Spleen (tissue), 13 donors: ENCODE measurements at places on chromosomes 7 and 10. TPM values are rescaled to one million over a fixed set of nuclear protein-coding genes. Genes with fewer than 3 reads are reported as not detected.

Gene NUTM2E
- not detected for total RNA-seq

Gene ITIH5
- total RNA-seq: 0.59 TPM

Gene TET1
- 3.0 TPM for total RNA-seq

Gene TMEM176A
- total RNA-seq: 39.4 TPM

Gene SPDYE5
- total RNA-seq: 0.14 TPM

Gene MMP21
- 0.41 TPM for total RNA-seq

Gene PAPOLB
- total RNA-seq: 0.34 TPM

Gene CCL24
- 95.9 TPM for total RNA-seq

DNA sequence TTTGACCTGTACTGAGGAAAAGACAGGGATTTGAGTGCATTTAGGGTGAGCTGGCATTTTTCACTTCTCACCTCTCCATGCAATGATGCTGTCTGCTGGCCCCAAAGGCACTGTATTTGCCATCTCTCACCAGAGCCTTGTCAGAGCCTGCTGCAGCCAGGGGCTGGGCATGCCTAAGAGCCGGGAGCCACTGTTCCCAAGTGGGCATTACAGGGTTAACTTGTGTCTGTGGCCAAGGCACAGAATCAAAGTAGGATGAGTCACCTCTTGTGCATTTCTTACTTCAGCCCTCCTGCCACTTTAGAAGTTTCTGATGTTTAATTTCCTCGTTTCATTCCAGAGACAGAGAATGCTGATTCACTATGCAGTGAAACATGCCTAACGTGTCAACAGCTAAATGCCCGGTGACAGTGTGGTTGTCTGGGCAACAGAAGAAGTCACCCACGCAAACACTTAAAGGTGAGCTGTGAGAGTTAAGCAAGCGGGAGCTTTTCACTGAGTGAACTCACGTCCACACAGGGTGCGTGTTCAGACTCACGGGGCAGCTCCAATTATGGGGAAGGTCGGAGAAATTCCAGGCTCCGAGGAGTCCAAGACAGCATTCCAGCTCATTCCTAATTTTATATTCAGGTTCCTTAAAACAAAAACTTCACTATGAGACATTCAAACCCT, 57.1 kb upstream of the IGFBP3 start:
- no peaks in the 10 kb centered on the region for H3K36me3 ChIP-seq
- no peaks in the 10 kb centered on the region for H3K27me3 ChIP-seq
- H3K27ac ChIP-seq: no peak overlapping the region
- no peaks in the 10 kb centered on the region for H3K4me1 ChIP-seq

GRCh38 chr10:33252794-33253203, 81.7 kb downstream of the NRP1 start:
- H3K27ac ChIP-seq: no peak overlapping the region
- no peak overlapping the region for H3K4me3 ChIP-seq
- no peaks in the 10 kb centered on the region for H3K27me3 ChIP-seq

- H3K4me1 ChIP-seq: peaks cover 28% of the 10 kb centered on the region
- no peak overlapping the region for H3K4me3 ChIP-seq
- no peaks in the 10 kb centered on the region for H3K27me3 ChIP-seq
- H3K27ac ChIP-seq: no peak overlapping the region
- H3K36me3 ChIP-seq: peaks cover 34% of the 10 kb centered on the region
- no peak for DNase-seq
Observed at GRCh38 chr7:152344253-152344652, 91.5 kb downstream of the KMT2C start.

- H3K4me1 ChIP-seq: peaks cover 43% of the 10 kb centered on the region
- peaks cover 10% of the 10 kb centered on the region for H3K36me3 ChIP-seq
- H3K27ac ChIP-seq: no peak overlapping the region
- H3K4me3 ChIP-seq: peak overlapping the region; percentile 55
- peaks cover 65% of the 10 kb centered on the region for H3K27me3 ChIP-seq
Observed at GRCh38 chr7:101163279-101164070, 1.9 kb downstream of the VGF start.

GRCh38 chr10:49099046-49099445, 16.3 kb downstream of the VSTM4 start:
- no peaks in the 10 kb centered on the region for H3K4me1 ChIP-seq
- no peaks in the 10 kb centered on the region for H3K36me3 ChIP-seq
- no peaks in the 10 kb centered on the region for H3K27me3 ChIP-seq

DNA sequence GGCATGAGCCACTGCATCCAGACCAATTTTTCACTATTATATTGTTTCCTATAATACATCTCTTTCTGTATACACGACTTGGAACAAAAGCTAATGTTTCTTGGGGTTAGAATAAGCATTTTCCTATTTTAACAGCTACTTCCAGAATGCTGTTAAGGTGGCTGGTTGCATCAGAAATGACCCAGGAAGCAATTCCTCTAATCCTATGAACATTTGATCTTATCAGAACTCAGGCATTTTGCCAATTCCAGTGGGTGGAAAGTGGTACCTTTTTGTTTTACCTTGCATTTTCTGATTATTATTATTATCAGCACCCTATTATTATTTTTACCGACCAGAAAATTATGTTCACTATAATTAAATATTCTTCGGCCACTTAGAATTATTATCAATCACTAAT, 73.3 kb downstream of the NDUFB2 start:
- H3K36me3 ChIP-seq: peaks cover 88% of the 10 kb centered on the region
- DNase-seq: no peak
- no peaks in the 10 kb centered on the region for H3K27me3 ChIP-seq
- H3K4me3 ChIP-seq: no peak overlapping the region
- H3K27ac ChIP-seq: no peak overlapping the region

GRCh38 chr7:94004024-94004951, at the start of gene BET1:
BET1 (minus strand) TSS chr7:94004355; CDS start chr7:94004216, 139 bp downstream.
- H3K4me3 ChIP-seq: peak within 1 kb of the TSS; percentile 71
- peaks cover 8% of the 10 kb centered on the region for H3K4me1 ChIP-seq

DNA sequence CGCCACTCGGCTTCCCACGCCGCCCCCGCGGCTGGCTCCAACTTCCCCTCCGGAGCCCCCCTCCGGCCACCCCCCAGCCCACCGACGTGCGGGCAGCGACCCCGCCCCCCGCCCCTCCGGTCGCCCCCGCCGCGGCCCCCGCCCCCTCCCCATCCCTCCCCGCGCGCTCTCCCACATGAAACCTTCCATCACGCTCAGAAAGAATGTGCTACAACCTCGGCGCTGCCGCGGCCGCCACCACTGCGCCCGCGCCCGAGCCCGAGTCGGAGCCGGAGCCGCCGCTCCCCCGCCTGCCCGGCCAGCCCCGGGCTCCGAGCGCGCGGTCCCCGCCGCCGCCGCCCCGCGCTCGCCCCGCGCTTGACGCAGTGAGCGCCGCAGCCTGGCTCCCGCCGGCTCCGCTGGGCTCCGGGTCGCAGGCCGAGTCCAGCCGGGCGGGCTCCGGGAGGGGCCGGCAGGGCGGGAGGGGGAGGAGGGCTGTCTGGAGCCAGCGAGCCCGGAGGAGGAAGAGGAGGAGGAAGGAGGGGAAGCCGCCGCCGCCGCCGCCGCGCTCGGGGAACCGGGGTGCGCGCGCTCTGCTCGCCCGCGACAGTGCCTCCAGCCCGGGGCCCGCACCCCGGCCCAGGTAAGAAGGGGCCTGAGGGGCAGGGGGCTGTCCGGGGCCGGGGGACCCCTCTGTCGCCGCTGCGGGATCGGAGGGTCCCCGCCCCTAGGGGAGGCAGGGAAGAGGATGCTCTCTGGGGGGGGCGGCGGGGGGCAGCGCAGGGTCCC, 4.3 kb upstream of the ELFN1 start:
- H3K36me3 ChIP-seq: no peaks in the 10 kb centered on the region
- H3K4me1 ChIP-seq: peaks cover 72% of the 10 kb centered on the region
- H3K4me3 ChIP-seq: peak overlapping the region; percentile 64

- no peaks in the 10 kb centered on the region for H3K4me1 ChIP-seq
- no peaks in the 10 kb centered on the region for H3K27me3 ChIP-seq
- H3K36me3 ChIP-seq: no peaks in the 10 kb centered on the region
- H3K27ac ChIP-seq: no peak overlapping the region
- H3K4me3 ChIP-seq: no peak overlapping the region
Observed at GRCh38 chr7:121192834-121193233, 136.0 kb upstream of the WNT16 start.

DNA sequence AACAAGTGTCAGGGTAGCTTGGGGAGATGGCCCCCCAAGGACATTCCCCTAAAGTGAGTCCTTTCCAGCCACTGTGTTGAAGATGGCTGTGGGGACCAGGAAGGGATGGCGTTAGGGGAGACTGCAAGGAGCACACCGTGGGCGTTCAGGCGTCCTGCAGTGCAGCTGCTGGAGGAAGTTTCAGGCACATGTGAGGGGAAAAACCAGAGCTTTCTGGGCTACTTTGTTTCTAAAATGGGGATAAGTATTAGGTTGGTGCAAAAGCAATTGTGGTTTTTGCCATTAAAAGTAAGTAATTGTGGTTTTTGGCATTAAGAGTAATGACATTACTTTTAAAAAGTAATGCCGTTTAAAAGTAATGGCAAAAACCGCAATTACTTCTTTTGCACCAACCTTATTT, 14.3 kb downstream of the PRF1 start:
- no peak overlapping the region for H3K27ac ChIP-seq
- H3K4me3 ChIP-seq: no peak overlapping the region
- H3K36me3 ChIP-seq: no peaks in the 10 kb centered on the region
- H3K4me1 ChIP-seq: no peaks in the 10 kb centered on the region

DNA sequence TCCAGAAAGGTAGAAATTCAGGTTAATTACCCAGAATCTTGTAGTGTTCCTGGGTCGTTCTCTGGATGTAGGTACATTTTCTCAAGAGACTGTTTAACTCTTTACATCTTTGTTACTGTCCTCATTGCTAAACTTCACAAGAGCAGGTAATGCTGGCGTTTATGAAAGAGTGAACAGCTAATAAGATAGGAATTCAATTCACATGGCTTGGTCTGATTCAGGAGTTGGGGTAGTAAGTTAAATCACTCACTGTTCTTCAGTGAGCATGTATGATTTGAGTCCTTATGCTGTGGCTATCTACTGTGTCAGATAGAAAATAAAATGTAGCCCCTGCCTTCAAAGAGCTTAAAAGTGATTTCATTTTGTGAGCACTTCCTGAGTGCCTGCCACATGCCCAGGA, 480.0 kb downstream of the LRMDA start:
- H3K4me3 ChIP-seq: no peak overlapping the region
- no peaks in the 10 kb centered on the region for H3K4me1 ChIP-seq
- DNase-seq: no peak
- H3K36me3 ChIP-seq: no peaks in the 10 kb centered on the region
- no peak overlapping the region for H3K27ac ChIP-seq

GRCh38 chr10:111277661-111278060, 200.8 kb downstream of the ADRA2A start:
- H3K27ac ChIP-seq: no peak overlapping the region
- no peak overlapping the region for H3K4me3 ChIP-seq
- H3K27me3 ChIP-seq: no peaks in the 10 kb centered on the region
- no peak for DNase-seq
- no peaks in the 10 kb centered on the region for H3K36me3 ChIP-seq

DNA sequence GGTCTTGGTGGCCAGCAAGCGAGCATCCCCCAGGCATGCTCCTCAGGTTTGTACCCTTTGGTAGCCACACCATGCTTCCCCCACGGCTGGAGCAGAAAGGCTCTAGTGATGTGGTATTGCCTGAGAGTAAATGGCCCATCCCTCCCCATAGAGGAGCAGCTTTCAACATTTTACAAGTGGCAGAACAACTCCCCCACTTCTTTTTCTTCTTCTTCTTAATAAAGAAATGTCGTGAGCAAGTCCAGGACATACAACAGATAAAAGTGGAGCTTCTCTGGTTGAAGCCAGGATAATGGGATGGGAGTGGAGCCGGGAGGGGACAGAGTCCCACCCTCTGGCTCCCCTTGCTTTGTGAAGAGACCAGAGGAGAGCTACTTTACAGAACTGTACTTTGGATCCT, 131.5 kb downstream of the ANLN start:
- no peaks in the 10 kb centered on the region for H3K4me1 ChIP-seq
- H3K36me3 ChIP-seq: no peaks in the 10 kb centered on the region
- no peaks in the 10 kb centered on the region for H3K27me3 ChIP-seq
- H3K4me3 ChIP-seq: no peak overlapping the region
- DNase-seq: no peak
- no peak overlapping the region for H3K27ac ChIP-seq

DNA sequence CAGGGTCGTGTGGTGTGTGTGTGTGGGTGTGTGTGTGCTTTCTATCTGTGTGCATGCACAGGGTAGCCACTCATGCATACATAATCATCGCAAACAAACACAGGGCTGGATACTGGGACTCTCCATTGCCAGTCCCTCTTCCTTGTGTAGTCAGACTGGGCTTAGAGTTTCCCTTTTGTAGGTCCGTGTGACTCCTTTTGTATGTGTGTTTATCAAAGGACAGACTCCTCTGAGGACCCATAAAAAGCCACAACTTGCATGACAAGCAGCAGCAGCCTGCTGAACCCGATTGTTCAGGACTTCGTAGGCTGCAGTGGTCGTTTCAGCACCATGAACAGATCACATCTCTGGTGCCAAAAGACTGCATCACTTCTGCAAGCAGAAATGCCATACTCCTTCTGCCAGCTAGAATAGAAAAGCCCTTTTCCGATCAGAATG, 895 bp downstream of the VSTM2A start:
- H3K4me1 ChIP-seq: peaks cover 17% of the 10 kb centered on the region
- H3K36me3 ChIP-seq: no peaks in the 10 kb centered on the region
- no peak overlapping the region for H3K4me3 ChIP-seq
- DNase-seq: no peak
- no peak overlapping the region for H3K27ac ChIP-seq

DNA sequence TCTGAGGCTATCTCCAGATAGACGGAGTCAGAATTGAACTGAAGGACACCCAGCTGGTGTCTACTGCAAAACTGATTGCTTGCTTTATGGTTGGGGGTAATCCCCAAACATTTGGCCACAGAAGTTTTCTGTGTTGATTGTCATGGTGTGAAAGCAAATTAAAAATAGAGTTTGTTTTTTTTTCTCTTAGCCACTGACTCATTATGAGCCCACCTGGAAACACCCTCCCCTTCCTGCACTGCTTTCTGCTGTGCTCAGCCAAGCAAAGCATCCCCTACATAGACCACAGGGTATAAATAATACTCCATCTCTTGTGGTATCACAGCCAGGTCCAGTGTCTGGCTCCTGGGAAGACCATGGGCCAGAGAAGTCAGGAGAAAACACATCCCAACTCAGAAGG, 6.5 kb upstream of the VWC2 start:
- H3K4me1 ChIP-seq: no peaks in the 10 kb centered on the region
- no peak for DNase-seq
- H3K27me3 ChIP-seq: peaks cover 25% of the 10 kb centered on the region
- H3K27ac ChIP-seq: no peak overlapping the region
- H3K4me3 ChIP-seq: no peak overlapping the region

DNA sequence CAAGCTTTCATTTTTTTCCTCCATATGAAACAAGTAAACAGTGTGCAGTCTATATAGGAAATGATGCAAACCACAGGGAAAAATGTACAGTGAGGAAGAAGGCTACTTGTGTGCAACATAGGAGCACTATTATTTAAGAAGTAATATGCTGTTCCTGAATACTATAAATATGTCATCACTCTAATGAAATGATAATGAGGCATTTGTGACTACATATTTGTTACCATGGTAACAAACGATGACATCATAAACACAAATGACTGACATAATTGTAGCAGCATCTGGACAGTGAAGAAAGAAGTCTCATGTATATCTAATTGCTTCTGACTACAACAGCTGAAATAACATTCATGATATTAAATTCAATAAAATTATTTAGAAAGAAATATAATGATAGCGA, 164.8 kb downstream of the C7orf25 start:
- H3K27ac ChIP-seq: no peak overlapping the region
- no peaks in the 10 kb centered on the region for H3K27me3 ChIP-seq
- no peaks in the 10 kb centered on the region for H3K36me3 ChIP-seq
- no peaks in the 10 kb centered on the region for H3K4me1 ChIP-seq
- H3K4me3 ChIP-seq: no peak overlapping the region

GRCh38 chr10:73485320-73485719, 10.5 kb downstream of the PPP3CB start:
- peaks cover 8% of the 10 kb centered on the region for H3K36me3 ChIP-seq
- no peak for DNase-seq
- no peak overlapping the region for H3K27ac ChIP-seq
- H3K4me3 ChIP-seq: no peak overlapping the region
- H3K4me1 ChIP-seq: peaks cover 6% of the 10 kb centered on the region
